ENCODE measurements at places on chromosomes 12 and 14.

GRCh38 chr12:92444763-92445162, 258.0 kb upstream of the PLEKHG7 start:
- DNase-seq = no peak

- peak; percentile 53 for DNase-seq
These were observed 70.4 kb downstream of the RPL10L start for GRCh38 chr14:46581036-46581671.

- DNase-seq = no peak
These were observed 11.1 kb upstream of the RERGL start for GRCh38 chr12:18101043-18101442.

- no peak for DNase-seq
These were observed 240.8 kb upstream of the LHX5 start for GRCh38 chr12:113712481-113712880.

GRCh38 chr14:23164250-23164649, 19.2 kb downstream of the SLC7A8 start:
- no peak for DNase-seq

DNA sequence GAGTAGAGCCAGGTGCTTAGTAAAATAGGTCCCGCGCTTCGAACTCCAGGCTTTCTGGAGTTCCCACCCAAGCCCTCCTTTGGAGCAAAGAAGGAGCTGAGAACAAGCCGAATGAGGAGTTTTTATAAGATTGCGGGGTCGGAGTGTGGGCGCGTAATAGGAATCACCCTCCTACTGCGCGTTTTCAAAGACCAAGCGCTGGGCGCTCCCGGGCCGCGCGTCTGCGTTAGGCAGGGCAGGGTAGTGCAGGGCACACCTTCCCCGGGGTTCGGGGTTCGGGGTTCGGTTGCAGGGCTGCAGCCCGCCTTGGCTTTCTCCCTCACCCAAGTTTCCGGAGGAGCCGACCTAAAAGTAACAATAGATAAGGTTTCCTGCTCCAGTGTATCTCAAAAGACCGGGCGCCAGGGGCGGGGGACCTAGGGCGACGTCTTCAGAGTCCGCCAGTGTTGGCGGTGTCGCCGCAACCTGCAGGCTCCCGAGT, 3.6 kb downstream of the SSTR1 start:
- DNase-seq = no peak

DNA sequence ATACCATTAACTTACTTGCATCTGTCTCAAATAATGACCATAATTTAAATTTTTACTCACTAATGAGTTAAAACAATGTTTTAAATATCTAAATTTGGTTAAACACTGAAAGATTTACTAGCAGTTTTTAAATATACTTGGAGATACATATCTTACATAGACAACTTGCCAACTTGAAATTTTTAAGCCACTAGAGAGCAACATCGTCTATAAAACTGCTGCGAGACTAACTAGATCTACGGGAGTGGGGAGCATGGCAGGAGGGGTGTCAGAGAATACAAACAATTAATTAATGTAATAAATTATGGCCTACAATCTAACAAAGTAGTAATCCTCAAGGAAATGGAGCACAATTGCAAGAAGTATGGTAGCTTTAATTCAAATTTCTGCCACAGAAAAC, 120.4 kb downstream of the LRRIQ1 start:
- no peak for DNase-seq

DNA sequence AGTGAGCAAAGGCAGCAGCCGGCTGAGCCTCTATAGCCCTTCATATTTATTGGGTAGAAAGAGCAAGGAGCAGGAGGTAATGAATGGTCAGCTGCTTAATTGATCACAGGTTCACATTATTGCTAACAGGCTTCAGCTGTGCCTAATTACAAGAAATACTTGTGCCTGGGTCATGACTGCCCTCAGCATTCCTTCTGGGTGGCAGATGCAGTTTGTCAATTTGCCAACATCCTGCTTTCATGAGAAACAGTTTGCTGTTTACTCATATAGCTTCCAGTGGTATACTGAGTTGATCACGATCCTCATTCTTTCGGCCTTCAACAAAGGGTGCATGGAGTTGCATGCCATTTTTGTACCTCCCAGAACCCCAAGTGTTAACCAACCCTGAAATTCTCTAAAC, 81.0 kb upstream of the PLEKHG7 start:
- DNase-seq = no peak

GRCh38 chr12:97650242-97650641, 187.6 kb downstream of the RMST start:
- no peak for DNase-seq

DNA sequence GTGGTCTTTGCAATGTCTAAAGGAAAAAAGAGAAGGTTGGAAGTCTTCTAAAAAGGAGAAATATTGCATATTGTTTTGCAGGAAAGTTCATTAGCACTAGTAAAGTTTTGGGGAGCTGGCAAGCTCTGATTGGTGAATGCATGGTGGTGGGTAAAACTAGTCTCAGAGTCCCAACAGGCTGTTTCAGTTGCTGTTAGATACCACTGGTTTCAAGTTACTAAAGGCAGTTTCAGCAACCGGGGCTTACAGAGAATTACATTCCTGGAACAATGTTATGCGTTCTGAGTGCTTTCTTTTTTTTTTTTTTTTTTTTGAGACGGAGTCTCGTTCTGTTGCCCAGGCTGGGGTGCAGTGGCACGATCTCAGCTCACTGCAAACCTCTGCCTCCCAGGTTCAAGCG, 208.2 kb downstream of the EPS8 start:
- DNase-seq = no peak

Measured in neural crest cell (in vitro differentiated cells).